ENCODE measurements at places on chromosomes 1 and 21.

DNA sequence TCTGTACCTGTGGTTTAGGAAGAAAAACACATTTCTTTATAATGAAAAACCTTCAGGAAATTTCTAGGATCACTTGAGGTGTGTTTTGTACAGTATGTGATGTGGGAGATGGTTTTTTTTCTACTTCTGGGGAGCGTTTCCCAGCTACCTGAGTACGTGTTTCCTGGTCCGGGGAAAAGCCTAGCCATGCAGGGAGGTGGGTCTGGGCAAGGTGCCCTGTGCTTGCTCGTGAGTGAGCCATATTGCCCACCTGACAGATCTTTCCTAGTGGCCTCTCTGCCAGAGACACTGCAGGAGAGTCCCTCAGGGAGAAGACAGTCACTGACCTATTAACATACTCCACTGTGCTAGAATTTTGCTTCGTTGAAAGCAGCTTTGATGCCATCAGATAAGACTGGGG, 41.3 kb downstream of the TRPM2 start:
- no peak for DNase-seq

DNA sequence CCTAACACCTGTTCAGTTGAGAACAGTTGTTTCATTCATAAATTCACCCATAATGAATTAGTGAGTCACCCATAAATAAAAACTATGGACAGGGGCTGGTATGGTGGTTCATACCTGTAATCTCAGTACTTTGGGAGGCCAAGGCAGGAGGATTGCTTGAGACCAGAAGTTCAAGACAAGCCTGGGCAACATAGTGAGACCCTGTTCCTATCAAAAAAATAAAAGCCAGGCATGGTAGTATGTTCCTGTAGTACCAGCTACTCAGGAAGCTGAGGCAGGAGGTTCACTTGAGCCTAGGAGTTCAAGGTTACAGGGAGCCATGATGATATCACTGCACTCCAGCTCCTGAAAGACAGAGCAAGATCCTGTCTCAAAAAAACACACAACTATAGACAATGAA, 79.0 kb downstream of the GTF2B start:
- DNase-seq, result no peak

DNA sequence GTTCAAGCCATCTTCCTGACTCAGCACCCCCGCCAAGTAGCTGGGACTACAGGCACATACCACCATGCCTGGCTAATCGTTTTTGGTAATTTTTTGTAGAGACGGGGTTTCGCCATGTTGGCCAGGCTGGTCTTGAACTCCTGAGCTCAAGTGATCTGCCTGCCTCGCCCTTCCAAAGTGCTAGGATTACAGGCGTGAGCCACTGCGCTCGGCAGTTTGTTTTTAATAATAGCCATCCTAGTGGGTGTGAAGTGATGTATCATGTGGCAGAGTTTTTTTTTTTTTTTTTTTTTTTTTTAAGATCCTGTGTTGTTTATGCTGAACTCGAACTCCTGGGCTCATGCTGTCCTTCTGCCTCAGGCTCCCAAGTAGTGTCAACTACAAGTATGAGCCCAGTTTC, 51.8 kb downstream of the SPEN start:
- no peak for DNase-seq

DNA sequence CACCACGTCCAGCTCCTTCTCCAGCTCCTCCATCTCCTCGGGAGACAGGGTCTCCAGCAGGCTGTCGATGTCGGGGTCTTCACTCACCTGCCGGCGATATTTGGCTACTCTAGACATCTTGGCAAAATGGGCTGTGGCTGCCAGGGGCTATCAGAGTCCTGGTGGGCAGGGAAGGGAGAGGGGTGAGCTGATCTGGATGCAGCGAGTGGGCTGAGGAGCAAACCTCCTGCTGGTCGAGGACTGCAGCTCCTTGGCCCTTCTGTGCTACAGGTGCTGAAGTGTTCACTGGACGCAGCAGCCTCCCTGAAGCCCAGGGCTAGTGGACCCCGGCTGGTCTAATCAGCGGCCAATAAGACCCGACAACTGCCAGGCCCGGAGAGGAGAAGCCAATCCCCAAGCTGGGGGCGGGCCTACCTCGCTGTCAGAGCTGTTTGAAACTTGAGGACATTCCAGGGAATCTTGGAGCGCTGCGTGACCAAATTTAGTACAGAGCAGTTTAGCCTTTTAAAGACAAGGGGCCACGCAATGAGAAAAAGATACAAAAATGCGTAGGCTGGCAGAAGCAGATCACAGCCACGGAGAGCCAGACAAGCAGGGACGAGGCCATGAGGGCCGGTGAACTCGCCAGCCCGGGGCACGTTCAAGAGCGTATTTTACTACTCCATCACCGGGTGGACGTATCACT, at the start of gene LMOD1:
TSS of gene LMOD1 (minus strand) at position 325 of the 685 bp plus-strand sequence. CDS start at position 117, 208 bp downstream.
- no peak for DNase-seq

GRCh38 chr1:25688390-25689119, 72.0 kb downstream of the MAN1C1 start:
- DNase-seq, result no peak

DNA sequence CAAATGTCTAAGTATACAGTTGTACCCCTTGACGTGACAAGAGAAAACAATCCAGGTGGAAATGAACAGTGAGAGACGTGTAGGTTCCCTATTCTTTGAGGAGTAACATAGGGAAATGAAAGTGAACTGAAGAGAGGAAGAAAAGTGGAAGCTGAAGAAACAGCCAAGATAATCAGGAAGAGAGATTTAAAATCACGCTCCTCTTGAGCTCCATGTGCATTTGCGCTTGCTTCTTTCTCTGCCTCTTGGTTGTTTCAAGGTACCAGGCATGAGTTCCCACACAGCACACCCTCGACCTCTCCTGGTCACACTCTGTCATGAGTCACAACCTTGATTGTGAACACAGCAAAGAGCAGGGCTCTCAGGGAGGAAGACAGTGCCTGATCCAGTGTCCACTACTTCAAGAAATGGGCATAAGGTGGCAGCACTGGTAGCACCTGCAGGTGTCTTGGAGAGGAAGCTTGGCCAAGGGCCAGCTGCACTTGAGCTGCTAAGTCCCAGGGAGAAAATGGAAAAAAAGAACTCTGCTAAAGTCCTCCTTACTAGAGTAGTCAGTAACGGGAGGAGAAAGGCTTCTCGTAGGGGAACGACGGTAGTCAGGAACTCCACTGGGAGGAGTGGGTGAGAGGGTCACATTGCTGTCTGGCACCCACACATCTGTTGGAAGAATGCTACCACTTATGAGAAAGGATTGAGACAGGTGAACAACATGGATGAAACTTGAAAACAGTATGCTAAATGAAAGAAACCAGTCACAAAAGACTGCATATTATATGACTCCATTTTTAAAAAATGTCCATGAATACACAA, 18.3 kb upstream of the ARID1A start:
- peak; percentile 40 for DNase-seq

GRCh38 chr1:226486161-226486560, 62.4 kb upstream of the STUM start:
- no peak for DNase-seq

DNA sequence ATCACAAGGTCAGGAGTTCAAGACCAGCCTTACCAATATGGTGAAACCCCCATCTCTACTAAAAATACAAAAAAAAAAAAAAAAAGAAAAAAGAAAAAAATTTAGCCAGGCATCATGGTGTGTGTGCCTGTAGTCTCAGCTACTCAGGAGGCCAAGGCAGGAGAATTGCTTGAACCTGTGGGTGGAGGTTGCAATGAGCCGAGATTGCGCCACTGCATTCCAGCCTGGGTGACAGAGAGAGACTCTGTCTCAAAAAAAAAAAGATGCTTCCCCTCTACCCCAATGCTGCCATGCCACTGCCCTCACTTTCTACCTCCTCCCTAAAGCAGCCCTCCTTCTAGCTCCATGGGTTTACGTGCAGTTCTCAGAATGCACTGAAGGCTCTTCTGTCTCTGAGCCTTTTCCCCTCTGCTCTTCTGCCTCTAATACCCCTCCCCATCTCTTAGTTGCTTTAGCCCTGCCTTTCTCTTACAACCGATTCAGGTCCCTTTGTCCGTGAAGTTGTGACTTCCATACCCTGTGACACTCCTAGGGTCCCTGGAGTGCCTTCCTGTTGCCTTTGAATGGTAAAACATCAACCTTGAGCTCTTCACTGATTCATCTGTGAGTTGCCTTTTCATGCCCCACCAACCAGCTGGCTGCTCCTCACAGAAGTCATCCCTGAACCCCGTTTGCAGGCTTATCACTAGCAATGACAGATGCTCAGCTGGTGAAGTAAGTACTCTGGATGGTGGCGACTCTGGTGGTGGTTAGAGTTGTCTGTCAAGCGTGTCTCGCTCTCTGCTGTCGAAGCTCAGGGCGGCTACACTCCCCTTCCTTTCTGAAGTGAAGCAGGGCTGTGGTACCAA, 234.9 kb downstream of the RHOU start:
- no peak for DNase-seq

GRCh38 chr1:153612755-153613331, at the start of gene S100A16:
TSS of gene S100A16 (minus strand) at chr1:153613137. CDS start at chr1:153608151, 4,986 bp downstream.
- DNase-seq, result no peak

- DNase-seq, result no peak
Measured at GRCh38 chr1:71049951-71050598, 2.5 kb upstream of the PTGER3 start.

GRCh38 chr1:64956010-64956640, 10.2 kb downstream of the JAK1 start:
- DNase-seq, result no peak

All from activated CD8-positive, alpha-beta memory T cell treated with anti-CD3 and anti-CD28 coated beads, Interleukin-2, amount 50 U/mL, for 4 hours (primary cell).